ENCODE measurements at places on chromosomes 2 and 18.

DNA sequence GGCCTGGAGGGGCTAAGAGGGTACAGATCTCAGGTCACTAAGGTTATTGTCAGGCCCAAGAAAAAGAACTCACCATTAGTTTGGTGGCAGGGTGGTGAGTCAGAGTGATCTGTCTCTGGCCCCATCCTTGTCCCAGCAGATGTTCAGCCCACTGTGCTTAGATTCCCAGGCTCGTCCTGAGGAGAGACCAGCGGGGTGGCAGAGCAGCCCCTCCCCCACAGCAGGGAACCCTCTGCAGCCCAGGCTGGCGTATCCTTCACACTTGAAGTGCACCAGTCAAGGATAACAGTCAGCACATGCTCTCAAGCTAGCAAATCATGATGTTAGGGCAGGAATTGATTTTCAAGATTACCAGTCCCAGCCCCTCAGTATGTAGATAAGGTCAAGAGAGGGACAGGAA lies 43.1 kb downstream of the TMEM185B start:
- DNase-seq, result no peak

DNA sequence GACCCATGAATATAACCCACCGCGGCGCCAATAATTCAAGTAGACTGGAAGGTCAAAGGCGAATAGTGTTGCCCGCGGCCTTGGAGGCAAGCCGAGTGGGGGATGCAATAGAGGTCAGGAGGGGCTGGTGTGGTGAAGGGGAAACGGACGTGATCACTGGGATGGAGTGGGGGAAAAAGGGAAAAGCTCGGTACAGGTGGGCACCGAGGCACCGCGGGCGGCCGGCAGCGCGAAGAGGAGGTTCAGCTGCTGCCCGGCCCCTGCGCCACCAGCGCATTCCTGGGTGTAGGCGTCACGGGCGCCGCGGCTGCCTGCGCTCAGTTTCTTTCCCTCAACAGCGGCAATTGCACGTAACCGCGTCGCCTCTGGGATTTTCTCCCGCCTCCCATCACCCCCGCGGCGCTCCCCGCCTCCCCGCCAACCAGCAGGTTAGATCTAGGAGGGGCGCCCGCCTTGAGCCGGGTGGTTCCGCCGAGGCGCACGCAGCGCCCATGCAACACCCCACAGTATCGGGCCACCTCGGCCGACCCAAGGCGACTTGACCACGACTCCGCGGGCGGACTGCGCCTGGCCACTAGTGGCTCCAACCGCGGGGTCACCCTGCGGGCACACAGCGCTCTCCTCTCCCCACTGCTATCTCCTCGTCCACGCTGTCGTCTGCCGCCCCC lies 1.5 kb downstream of the RND3 start:
- peak; percentile 83 for DNase-seq

GRCh38 chr18:12769136-12769535 lies 66.3 kb downstream of the PSMG2 start:
- no peak for DNase-seq

GRCh38 chr2:205556357-205556756 lies 125.9 kb upstream of the NRP2 start:
- DNase-seq, result no peak

- DNase-seq, result no peak
These were observed 18.4 kb downstream of the ABI2 start for GRCh38 chr2:203346612-203347011.

DNA sequence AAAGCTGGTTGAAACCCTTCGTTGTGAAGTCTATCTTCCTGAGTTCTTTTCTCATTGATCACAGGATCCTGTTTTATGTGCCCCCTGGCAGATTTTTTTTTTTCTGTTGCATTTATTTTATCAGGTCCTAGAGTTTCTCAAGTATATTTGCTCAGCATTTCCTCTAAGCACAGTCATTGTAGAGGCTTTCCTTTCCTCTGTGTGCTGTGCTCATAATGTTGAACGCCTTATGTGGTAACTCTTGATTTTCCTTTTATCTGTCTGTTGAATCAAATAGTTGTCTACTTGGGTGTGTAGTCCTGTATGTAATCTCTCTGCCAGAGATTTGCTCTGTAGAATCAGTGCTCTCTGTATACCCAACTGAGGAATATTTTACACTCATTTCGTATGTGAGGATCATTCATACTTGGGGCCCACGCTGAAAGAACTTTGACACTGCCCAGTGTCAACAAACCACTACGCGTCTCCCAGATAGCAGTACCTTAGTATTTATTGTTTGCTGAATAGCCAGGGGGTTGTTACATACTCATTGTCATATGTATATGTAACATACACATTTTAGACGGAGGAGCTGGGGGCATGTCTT lies 118.2 kb downstream of the CTNNA2 start:
- no peak for DNase-seq

Data from M059J (cell line).